ENCODE measurements at places on chromosomes 3 and 15. TPM values are rescaled to one million over a fixed set of nuclear protein-coding genes. Genes with fewer than 3 reads are reported as not detected.

Gene GRIP2
- not detected for total RNA-seq

Gene PXK
- 34.8 TPM for total RNA-seq

Gene TRAT1
- not detected for total RNA-seq

Gene TMEM207
- not detected for total RNA-seq

Gene FOXL2NB
- not detected for total RNA-seq

Gene NTRK3
- total RNA-seq = 4.0 TPM
